ENCODE measurements at places on chromosomes 11 and 22. TPM values are rescaled to one million over a fixed set of nuclear protein-coding genes. Genes with fewer than 3 reads are reported as not detected.

The SGSM1 gene
- polyA plus RNA-seq = 0.91 TPM

GRCh38 chr22:45991098-45991497 is 14.1 kb upstream of the WNT7B start:
- no peak for DNase-seq

DNA sequence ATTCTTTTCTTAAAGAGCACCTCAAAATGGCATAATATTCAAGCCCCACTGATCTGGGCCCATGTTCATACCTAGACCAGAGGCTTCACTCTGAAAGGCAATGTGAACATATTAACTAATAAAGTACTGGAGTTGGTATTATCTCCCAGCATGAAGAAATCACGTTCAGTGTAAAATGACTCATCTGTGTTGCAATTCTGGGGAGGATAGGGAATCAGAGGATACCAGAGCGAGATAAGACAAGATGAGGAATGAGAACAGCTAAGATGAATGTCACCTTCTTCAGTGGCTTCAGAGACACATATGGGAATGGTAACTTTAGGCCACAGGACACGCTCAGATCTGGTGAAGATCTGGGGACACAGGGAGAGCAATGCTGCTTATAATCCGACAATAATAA is 121.1 kb downstream of the NTM start:
- no peak for DNase-seq

The SAA1 gene
- 4.3 TPM for polyA plus RNA-seq

GRCh38 chr11:116720895-116721294 is 51.9 kb downstream of the BUD13 start:
- no peak for DNase-seq

GRCh38 chr11:10565493-10565892 is 3.0 kb downstream of the LYVE1 start:
- no peak for DNase-seq

DNA sequence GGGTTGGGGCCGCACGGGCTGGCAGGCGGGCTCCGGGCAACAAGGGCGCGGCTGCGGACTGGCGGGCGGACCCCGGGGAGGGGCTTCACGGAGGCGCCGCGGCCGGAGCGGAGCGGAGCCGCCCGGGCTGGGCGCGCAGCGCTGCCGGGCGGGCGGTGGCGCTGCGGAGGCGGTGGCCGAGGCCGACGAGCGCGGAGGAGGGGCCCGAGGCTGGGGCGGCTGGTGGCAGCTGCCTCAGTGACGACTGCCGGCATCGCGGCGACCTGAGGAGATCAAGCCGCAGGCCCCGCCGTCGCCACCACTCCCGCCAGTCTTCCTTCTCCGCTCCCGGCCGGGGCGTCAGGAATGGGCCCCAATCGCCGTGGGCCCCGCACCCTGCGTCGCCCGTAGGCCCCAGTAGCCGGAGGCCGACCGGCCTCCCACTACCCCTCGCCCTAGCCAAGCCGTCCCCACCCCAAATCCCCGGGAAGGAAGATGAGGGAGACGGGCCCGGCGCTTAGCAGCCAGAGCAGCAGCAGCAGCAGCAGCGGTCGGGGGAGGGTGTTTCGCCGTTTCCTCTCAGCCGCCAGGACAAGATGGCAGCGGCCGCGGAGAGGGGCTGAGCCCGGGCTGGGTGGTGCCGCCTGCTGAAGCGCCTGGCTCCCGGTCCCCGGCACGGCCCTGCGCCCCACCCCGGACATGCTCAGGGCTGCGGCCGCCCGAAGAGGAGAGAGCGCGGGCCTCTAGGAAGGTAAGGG is at the start of gene HIPK3:
TSS of gene HIPK3 (plus strand) at position 222 of the 737 bp plus-strand sequence.
- DNase-seq = peak; percentile 81

The NUP50 gene
- 12.4 TPM for polyA plus RNA-seq

The MCAM gene
- polyA plus RNA-seq = 89.9 TPM

The TRIM51G gene
- polyA plus RNA-seq = not detected

GRCh38 chr22:43110444-43110926 is at the start of gene BIK:
Gene BIK (plus strand): TSS chr22:43110750. CDS start chr22:43124023, 13,273 bp downstream.
- peak; percentile 31 for DNase-seq

The MAP6 gene
- 17.6 TPM for polyA plus RNA-seq

DNA sequence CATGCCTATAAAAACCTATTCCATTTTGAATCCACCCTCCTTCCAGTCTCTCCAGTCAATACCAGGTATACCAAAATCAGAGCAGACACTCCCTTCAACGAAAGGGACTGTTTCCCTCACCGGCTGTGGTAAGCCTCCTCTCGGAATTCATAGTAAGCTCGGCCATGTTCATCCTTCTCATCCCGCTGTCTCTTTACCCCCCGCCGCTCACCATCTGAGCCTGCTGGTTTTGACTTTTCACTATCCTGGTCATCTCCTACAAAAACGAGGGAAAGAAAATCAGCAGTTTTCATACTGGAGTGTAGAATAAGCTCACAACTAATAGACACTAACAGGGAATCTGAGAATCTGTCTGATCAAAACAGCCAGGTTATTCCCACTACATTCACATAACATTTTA is 3.1 kb downstream of the HNRNPUL2 start:
- DNase-seq = no peak

DNA sequence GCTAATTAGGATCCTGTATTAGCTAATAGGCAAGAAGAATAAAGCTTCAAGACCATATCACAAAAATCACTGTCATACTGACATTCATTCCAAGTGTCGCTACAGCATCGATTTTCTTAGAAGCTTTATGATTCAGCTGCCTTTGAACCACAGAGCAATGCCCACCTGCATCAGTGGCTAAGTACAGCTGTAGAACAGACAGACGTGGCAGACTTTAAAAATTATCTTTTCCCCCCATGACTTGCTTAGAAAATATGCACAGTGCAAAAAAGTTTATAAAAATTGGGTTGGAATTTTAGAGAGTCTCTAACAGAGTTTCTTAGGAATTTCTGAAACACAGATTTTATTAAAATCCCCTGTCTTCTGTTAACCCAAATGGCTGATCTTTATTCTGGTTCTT is 120.8 kb downstream of the CADM1 start:
- no peak for DNase-seq

The C11orf42 gene
- not detected for polyA plus RNA-seq

- DNase-seq = no peak
Measured at GRCh38 chr11:114416441-114416961, 16.0 kb downstream of the RBM7 start.

The GAL gene
- polyA plus RNA-seq = 0.19 TPM

The OPCML gene
- 2.8 TPM for polyA plus RNA-seq

GRCh38 chr22:29096736-29097669 is 24.2 kb downstream of the KREMEN1 start:
- DNase-seq = no peak

The ABCG4 gene
- 1.3 TPM for polyA plus RNA-seq

The TRIM51 gene
- polyA plus RNA-seq = not detected

DNA sequence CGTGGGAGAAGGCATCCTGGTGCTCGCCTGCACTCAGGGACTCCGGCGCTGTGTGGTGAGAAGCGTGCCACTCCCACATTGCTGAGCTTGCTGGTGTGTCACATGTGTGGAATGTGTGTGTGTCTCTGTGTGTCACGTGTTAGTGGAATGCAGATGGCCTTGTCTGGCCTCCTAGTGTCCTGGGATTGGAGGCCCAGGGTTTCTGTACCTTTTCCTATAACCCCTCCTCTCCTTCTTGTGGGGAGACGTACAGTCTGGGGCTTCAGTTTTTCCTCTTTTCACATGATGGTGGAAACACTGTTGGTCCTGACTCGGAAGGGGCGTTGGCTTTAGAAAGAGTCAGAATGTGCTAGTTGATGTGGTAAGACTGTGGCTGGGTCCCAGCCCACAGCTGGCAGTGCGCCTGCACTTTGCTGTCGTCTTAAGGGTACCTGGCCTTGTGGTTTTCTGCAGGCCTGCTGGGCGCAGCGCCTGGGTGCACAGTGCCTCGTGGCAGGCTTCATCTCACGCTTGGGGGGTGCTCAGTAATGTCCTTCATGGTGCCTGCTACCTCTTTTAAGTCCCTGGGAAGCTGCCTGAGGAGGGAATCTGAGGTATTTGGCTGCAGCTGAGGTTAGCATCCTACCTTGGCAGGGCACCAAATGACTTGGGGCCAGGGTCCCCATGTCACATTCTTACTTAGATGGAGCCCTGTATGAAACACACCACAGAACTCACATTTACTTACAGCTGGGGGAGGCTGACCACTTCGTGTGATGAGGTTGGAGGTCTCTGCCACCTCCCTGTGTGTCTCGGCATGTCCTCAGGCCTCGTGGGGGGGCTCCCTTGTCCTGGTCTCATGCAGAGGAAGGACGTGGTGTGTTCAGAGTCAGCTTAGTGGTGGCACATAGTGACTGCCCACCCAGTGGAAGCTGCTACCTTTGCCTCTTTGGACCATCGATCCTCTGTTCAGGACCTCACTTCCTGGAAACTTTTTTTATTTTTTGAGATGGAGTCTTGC is 61.9 kb downstream of the MED15 start:
- peak; percentile 70 for DNase-seq

The PNPLA5 gene
- not detected for polyA plus RNA-seq

The CNTN5 gene
- polyA plus RNA-seq = 0.02 TPM

DNA sequence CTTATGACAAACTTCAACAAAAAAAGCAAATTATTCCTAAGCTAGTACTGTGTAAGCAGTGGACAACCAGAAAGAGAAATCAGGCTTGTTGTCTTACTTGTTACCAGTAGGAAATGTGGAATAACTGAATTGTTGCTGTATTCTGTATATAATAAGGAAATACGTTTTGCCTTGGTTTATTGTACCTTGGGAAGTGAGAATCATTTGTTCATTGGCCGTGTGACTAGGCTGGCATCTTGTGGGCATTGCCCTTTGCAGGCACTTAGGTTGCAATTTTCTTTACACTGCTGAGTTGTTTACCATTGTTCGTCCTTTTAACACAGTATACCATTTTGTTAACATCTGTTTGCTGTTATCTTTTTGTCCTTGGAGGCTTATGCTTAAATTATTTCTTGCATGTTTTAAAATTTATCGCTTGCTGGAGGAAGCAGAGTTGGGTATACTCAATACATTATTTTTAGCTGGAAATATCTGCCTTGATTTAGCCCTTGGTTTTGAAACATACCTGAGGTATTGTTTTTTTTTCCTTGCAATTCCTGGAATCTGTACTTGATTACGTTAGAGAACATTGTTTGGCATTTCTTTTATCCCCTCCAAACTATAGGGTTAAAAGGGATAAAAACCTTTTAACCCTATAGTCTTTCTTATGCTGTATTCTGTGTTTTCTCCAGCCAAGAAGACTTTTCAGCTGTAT is 109.3 kb downstream of the DDX10 start:
- no peak for DNase-seq

- no peak for DNase-seq
Measured at GRCh38 chr22:27011133-27011532, 353.7 kb downstream of the MIAT start.

GRCh38 chr22:42939941-42940653 is 74.9 kb downstream of the PACSIN2 start:
- DNase-seq = no peak

The FAM181B gene
- polyA plus RNA-seq = 1.4 TPM

DNA sequence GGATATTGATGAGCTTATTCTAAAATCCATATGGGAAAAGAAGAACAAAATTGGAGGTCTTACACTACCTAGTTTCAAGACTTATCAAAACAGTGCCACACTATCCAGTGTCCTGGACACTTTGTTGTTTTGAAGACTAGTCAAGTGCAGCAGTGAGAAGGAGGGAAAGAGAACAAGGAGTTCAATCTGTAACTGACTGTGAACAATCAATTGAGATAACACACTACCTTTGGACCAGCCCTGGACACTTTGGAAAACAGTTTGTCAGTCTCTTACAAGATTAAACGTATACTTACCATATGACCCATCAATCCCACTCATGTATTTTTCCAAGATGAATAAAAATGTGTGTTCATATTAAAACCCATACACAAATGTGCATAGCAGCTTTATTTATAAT is 10.0 kb upstream of the CSTF3 start:
- DNase-seq = no peak

The E2F8 gene
- 0.35 TPM for polyA plus RNA-seq

- DNase-seq = no peak
Measured at GRCh38 chr22:42462016-42462415, 29.8 kb upstream of the NFAM1 start.

The OR2D2 gene
- polyA plus RNA-seq = not detected

GRCh38 chr11:104837969-104838639 is 60.2 kb downstream of the CASP12 start:
- DNase-seq = no peak

DNA sequence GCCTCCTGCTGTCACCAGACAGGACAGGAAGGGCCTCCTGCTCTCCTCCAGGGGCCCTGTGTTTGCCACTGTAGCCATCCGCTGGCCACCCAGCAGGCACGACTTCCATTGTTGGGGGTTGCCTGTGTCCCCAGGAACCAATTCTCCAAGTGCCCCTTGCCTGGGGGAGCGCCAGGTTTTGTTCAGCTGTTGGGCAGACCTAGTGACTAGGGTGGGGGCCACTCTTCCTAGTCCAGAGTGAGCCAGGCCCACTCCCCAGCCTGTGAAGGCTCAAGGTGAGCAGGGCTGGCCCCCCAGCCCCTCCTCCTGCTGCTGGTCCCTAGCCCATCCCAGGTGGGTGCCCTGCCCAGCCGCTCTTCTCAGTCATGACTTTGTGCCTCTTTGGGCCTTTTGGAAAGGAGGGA is 30.9 kb downstream of the OSBPL5 start:
- no peak for DNase-seq

- DNase-seq = peak; percentile 45
Measured at GRCh38 chr22:32904044-32904443, 102.5 kb downstream of the TIMP3 start.

DNA sequence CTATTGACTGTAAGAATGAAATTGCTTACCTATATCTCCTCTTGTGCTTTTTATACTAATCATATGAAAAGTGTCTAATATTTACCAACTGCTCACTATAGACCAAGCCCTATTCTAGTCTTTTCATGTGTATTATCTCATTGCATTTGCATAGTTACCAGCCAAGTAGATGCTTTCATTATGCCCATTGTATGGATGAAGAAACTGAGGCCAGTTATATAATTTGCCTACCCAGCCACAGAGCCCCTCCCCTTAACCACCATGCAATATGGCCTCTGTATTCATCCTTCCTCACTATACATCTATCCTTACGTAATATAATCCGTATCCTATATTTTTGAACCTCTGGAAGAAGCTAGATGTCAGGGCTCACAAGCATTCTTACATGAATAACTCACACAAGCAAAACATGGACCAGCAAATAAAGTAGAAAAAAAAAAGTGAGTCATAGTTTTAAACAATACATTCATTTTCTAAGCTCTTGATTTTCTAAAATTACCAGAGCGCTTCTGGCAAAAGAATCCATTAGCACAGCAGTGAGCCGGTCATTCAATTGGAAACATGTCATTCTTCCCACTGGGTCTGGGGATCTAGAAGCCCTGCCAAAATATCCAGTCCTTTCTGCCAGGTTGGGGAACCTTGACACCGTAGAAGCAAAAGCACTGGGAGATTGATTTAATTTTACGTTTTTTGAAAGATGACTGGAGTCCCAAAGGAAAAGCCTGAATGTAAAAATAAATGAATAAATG is 80.0 kb downstream of the C11orf91 start:
- no peak for DNase-seq

- DNase-seq = no peak
Measured at GRCh38 chr22:47718337-47718736, 955.9 kb downstream of the TBC1D22A start.

DNA sequence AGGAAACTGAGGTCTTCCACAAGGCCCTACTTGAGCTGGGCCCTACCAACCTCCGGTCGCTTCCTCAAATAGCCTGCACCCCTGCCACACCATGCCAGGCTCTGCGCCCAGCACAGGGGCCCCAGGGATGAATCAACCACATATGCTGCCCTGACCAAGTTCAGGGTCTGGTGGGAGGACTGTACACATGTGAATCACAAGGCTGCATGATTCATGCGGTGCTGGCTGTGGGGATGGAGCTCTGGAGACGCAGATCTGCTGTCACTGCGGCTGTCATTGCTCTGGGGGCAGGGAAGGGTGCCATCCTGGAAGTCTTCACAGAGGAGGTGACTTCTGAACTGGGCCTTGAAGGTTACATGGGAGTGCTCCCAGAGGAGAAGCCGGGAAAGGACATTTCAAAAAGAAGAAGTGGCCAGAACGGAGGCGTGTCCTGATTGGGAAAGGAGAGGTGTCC is 21.5 kb downstream of the CYTH4 start:
- no peak for DNase-seq

The TBX1 gene
- polyA plus RNA-seq = 3.2 TPM

Measured in ovary (tissue), 10 donors.